GM04504 (cell line): ENCODE measurements at places on chromosomes 6 and 20.
A peak's percentile ranks its signal among the peaks of the same experiment; 100 is the strongest.

DNA sequence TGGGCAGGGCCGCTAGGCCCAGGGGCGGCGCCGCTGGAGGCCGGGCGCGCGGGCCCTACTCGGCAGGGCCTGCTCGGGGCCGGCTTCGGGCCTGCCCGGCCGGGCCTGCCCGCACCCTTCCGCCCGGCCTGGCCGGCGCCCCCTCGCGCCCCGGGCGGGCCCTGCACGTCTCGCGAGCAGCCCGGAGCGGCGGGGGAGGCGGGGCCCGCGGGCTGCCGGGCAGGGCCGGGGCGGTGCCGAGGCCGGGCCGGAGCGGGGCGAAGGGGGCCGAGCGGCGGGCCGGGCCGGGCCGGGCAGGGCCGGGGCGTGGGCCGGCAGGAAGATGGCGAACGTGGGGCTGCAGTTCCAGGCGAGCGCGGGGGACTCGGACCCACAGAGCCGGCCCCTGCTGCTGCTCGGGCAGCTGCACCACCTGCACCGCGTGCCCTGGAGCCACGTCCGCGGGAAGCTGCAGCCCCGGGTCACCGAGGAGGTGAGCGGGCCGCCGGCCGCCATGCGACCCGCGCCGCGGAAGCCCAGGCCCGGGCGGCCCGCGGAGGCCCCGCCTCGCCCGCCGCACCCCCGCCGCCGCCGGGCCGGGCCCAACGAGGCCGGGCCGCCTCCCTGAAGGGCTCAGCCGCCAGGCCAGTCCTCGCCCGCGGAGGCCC lies at the start of gene NPEPL1:
Gene NPEPL1, plus strand, starts transcription at position 222 of the 647 bp plus-strand sequence. Its CDS starts 101 bp downstream, at position 323.
- DNase-seq = peak; percentile 60

DNA sequence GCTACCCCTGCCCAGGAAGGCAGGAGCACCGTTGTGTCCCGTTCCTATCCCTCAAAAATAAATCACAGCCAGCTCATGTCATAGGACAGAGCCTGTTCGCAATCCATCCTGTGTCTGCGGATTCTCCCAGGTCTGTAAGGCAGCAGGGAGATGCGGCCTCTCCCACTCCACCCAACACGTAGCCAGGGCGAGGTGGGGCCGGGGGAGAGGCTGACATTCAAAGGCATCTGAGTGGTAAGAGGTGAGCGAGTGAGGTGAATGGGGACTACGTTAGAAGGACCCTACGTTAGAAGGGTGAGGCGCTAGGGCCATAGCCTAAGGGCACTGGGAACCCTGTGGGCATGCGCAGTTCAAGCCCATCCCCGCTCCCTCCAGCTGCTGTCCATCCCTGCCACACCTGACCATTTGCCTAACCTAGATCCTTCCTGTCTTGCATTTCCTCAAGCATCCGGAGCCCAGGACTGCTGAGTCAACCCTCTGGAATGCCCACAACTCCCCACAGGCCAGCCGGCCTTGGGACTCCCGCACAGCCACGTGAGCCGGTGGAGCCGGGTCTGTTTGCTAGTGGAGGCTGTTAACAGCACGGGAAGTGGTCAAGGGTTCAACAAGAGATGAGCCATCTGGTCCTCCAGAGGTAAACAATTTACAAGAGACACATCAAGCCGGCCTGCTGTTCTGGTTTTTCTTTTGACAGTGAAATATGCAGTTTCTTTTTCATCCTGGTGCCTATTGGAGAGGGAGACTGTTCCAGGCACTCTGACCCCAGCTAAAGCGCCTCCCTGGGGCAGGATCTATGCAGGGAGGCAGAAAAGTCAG lies 45.9 kb downstream of the RIPOR3 start:
- DNase-seq = peak; percentile 94

- peak; percentile 35 for DNase-seq
These were observed 80.8 kb downstream of the RCAN2 start for GRCh38 chr6:46410334-46410953.

GRCh38 chr20:47680804-47681529 lies 104.3 kb downstream of the SULF2 start:
- no peak for DNase-seq

DNA sequence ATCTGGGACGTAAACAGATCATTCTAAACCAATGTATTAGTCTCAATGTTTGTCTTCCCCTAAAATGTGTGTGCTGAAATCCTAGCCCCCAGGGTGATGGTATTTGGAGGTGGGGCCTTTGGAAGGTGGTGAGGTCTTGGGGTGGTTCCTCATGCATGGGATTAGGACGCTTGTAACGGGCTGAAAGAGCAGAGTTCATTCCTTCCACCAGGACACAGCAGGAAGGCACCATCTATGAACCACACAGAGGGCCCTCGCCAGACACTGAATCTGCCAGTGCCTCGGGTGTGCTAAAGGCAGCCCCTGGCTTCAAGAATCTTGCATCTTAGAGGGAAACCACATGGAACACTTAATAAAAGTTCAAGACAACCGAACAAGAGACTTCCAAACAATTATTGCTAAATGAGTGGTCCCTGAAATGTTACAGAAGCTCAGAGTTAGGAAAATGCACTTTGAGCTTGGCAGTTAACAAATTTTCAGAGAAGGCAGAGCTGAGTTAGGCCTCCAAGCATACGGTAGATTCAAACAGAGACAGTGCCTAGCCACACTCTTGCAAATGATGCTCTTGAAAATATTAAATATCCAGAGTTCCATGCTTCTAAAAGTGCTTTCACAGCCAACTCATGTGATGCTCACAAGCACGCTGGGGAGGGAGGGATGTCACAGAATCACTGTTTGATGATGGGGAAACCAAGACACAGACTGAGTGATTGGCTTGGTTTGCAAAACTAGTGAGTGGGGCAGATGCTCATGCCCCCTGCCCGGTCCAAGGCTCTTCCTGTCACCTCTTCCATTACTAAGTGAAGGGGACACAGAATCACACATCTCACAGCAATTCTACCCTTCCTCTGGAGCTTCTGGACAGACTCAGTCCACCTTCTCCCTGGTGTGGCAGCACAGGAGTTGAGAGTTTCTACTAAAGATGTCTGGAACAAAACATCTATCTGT lies 27.4 kb downstream of the TBC1D7 start:
- DNase-seq = no peak
